Neural crest cell (in vitro differentiated cells): ENCODE measurements at places on chromosomes 16 and 17.

- H3K4me1 ChIP-seq, result peaks cover 14% of the 10 kb centered on the region
- H3K27ac ChIP-seq, result no peak overlapping the region
- H3K36me3 ChIP-seq, result no peaks in the 10 kb centered on the region
- H3K4me3 ChIP-seq, result no peak overlapping the region
These were observed 51.6 kb upstream of the LYRM9 start for GRCh38 chr17:27944546-27945332.

GRCh38 chr17:2336852-2337543, at the start of gene SGSM2:
Gene SGSM2, plus strand, starts transcription at chr17:2337501. Its CDS starts 188 bp downstream, at chr17:2337689.
- H3K27ac ChIP-seq, result peak within 1 kb of the TSS; percentile 99
- H3K36me3 ChIP-seq, result peaks cover 9% of the 10 kb centered on the region
- H3K4me3 ChIP-seq, result peak within 1 kb of the TSS; percentile 99
- peaks cover 28% of the 10 kb centered on the region for H3K4me1 ChIP-seq
- peak; percentile 67 for DNase-seq

- H3K4me3 ChIP-seq, result no peak overlapping the region
- peaks cover 7% of the 10 kb centered on the region for H3K36me3 ChIP-seq
- no peak for DNase-seq
- no peaks in the 10 kb centered on the region for H3K27me3 ChIP-seq
- H3K4me1 ChIP-seq, result peaks cover 4% of the 10 kb centered on the region
These were observed 104.5 kb downstream of the SNX29 start for GRCh38 chr16:12081048-12081404.

GRCh38 chr17:79183293-79184158, 108.9 kb downstream of the ENGASE start:
- peak; percentile 38 for DNase-seq
- H3K4me1 ChIP-seq, result peaks cover 3% of the 10 kb centered on the region
- H3K27ac ChIP-seq, result no peak overlapping the region
- H3K27me3 ChIP-seq, result peaks cover 92% of the 10 kb centered on the region

GRCh38 chr16:52496051-52496876, 50.7 kb downstream of the TOX3 start:
- no peaks in the 10 kb centered on the region for H3K27me3 ChIP-seq
- no peak for DNase-seq
- H3K36me3 ChIP-seq, result peaks cover 4% of the 10 kb centered on the region
- no peak overlapping the region for H3K27ac ChIP-seq
- peaks cover 49% of the 10 kb centered on the region for H3K4me1 ChIP-seq

- H3K27me3 ChIP-seq, result peaks cover 61% of the 10 kb centered on the region
- H3K27ac ChIP-seq, result peak overlapping the region; percentile 95
- H3K4me1 ChIP-seq, result peaks cover 41% of the 10 kb centered on the region
- DNase-seq, result no peak
- H3K4me3 ChIP-seq, result peak overlapping the region; percentile 96
These were observed 2.4 kb downstream of the ACTG1 start for GRCh38 chr17:81509972-81510784.

- H3K27me3 ChIP-seq, result no peaks in the 10 kb centered on the region
- H3K27ac ChIP-seq, result no peak overlapping the region
- DNase-seq, result no peak
- H3K36me3 ChIP-seq, result no peaks in the 10 kb centered on the region
These were observed 47.3 kb downstream of the MIS12 start for GRCh38 chr17:5533486-5534315.

DNA sequence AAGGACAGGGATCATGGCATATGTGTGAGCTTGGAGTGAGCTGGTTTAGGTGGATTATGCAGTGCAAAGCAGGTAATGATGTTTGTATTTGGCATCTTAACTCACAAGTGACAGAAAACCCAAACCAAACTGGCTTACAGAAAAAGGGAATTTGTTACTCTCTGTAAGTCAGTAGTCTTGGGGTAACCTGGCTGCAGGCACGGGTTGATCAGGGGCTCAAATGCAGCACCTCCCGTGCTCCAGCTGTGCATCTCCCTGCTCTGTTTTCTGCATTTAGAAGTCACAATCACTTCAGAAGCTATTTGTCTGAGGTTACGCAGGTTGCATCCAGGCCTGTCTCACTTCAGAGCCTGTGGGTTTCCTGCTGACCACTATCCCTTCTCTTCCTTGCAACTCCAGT, 354.3 kb downstream of the CPPED1 start:
- no peaks in the 10 kb centered on the region for H3K4me1 ChIP-seq
- DNase-seq, result no peak
- H3K27me3 ChIP-seq, result no peaks in the 10 kb centered on the region
- H3K27ac ChIP-seq, result no peak overlapping the region
- H3K4me3 ChIP-seq, result no peak overlapping the region
- H3K36me3 ChIP-seq, result no peaks in the 10 kb centered on the region

DNA sequence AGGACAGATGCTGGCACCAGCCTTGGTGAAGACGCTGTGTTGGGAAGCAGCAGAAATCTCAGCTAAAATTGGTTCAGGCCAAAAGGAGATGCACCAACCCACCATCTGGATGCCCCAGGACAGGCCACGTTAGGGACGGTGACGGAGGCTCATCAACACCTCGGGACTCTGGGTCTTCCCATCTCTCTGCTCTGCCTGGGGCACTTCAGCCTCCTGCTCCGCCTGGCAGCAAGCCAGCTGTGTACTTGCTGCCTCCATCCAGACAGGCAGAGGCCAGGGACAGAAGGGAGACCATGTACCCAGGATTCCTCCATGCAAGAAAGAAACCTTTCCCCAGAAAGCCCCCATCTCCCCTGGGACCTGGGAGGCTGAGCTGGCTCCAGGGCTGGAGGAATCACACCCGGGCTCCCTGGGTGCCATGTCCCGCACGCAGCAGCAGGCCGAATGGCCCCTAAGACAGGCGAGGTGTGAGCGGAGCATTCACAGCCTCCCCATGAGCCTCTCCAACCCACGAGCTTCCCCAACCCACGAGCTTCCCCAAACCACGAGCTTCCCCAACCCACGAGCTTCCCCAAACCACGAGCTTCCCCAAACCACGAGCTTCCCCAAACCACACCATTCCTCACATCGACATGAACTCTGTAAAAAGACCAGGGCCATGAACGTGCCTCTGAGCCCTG, 274.5 kb downstream of the C16orf95 start:
- H3K4me3 ChIP-seq, result no peak overlapping the region
- H3K27ac ChIP-seq, result no peak overlapping the region
- H3K4me1 ChIP-seq, result peaks cover 10% of the 10 kb centered on the region
- no peak for DNase-seq

DNA sequence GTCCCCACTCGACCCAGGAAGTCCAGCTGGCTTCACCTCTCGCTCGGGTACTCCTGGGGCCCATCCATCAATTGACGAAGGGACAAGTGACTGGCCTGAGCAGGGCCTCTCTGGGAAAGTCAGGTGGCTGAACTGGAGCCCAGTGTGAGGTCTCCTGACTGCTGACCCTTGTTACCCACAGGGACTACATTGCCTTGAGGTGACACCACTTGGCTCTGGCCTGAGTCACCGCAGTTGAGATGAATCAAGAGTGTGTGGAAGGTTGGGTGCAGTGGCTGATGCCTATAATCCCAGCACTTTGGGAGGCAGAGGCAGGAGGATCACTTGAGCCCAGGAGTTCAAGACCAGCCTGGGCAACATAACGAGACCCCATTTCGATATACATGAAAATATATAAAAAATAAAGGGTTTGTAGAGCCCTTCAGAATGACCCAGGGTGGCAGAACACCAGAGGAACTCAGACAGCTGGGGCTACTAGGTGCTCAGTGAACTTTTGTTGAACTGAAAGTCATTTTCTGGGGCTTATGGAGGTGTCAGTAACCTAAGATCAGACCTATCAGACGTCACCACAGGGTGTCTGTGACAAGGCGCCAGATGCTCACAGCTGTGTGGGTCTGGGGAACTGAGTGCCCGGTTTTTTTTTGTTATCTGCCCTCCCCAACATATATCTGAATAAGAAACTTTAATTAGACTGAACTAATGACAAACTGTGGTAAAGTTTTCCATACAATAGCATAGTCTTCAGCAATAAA, 14.8 kb upstream of the ZFP90 start:
- peaks cover 11% of the 10 kb centered on the region for H3K4me1 ChIP-seq
- peaks cover 3% of the 10 kb centered on the region for H3K27me3 ChIP-seq
- peaks cover 5% of the 10 kb centered on the region for H3K36me3 ChIP-seq
- no peak for DNase-seq
- no peak overlapping the region for H3K27ac ChIP-seq

DNA sequence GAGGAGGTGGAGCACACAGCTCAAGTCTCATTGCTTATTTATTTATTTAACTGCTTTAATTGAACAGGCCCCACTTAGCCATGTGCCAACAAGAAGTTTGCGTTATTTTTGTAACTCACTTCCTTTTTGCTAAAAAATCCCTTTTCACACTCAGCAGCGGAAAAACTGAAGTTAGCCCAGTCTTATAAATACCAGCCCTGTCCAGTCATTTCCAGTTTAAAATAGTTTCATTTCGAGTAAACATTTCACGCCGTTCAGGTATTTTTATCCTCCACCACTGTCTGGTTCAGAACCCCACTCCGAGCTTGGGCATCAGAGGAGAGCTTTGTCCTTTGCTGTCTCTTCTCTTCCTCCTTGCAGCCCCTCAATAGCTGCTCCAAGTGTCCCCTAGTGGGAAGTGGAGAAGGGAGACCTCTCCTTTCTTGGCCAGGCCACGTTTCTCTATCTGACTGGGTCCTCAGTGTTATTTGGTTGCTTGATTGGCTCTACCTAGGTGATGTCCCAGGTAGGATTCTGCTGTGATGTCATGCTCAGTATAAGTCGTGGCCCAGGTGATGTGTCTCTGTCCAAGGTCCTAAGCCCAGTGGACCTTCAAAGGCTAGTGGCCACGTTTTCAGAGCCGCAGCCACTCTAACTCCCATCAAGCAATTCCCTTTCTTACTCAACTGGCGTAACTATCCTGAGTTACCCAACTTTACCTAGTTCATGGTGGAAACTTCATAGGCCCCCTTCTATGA, 53.0 kb upstream of the GAS7 start:
- H3K27me3 ChIP-seq, result peaks cover 2% of the 10 kb centered on the region
- H3K27ac ChIP-seq, result peak overlapping the region; percentile 17
- no peak overlapping the region for H3K4me3 ChIP-seq
- no peaks in the 10 kb centered on the region for H3K4me1 ChIP-seq
- no peak for DNase-seq

DNA sequence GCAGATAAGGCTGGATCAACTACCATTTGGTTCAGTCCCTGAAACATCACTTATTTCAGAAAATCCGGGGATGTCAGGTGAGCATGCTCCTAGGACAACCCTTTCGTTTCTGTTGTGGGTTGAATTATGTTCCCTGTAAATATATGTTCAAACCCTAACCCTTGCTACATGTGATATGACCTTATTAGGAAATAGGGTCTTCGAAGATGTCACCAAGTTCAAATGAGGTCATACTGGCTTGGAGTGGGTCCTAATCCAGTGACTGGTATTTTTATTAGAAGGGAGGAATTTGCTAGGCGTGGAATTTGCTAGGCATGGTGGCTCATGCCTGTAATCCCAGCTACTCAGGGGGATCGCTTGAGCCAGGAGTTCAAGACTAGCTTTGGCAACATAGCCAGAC, 21.3 kb downstream of the SNX20 start:
- DNase-seq, result no peak
- H3K4me3 ChIP-seq, result no peak overlapping the region
- H3K27ac ChIP-seq, result no peak overlapping the region
- peaks cover 8% of the 10 kb centered on the region for H3K4me1 ChIP-seq
- H3K27me3 ChIP-seq, result peaks cover 2% of the 10 kb centered on the region
- no peaks in the 10 kb centered on the region for H3K36me3 ChIP-seq

DNA sequence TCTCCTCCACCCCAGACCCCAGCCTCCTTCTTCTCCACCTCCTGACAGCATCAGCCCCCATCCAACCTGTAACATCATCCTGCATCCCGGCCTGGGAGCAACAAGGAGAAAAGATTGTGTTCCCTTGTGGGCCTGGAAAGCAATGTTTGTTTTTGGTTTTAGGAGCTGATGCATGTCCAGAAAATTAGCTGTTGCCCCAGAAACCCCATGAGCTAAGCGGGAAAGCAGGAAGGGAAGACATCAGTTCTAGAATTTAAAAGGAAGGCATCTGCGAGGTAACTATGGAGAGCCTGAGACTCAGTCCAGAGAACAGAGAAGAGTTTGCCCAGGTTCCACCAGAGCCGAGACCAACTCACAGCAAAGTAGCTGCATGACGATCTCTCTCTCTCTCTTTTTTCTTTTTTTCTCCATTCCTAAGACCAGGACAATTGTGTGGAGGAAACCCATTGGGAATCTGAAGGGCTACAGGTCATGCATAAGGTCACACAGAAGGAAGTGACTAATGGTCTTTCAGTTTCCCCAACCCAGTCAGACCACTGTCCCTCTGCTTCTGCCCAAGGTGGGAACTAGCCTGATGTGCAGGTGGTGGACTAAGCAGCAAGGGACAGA, 124.4 kb downstream of the SLC39A11 start:
- no peaks in the 10 kb centered on the region for H3K36me3 ChIP-seq
- DNase-seq, result no peak
- peaks cover 41% of the 10 kb centered on the region for H3K4me1 ChIP-seq
- H3K27ac ChIP-seq, result no peak overlapping the region
- no peak overlapping the region for H3K4me3 ChIP-seq

DNA sequence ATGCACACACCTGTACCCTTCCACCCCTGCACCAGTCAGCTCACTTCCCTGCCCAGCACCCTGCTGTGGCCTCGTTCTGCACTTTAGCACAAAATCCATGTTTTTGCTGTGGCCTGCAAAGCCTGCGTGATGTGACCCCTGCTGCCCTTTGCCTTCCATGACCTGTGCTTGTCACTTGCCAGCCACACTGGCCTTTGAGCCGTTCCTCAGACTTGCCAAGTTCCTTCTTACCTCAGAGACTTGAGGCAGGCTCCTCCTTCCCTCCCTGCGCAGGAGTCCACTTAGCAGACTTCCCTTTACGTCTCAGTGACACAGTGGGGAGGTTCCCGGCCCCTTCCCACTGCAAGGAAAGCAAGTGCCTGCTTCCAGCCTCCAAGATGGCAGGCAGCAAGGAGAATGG, 134.7 kb downstream of the SNX29 start:
- H3K27ac ChIP-seq, result peak overlapping the region; percentile 78
- H3K27me3 ChIP-seq, result peaks cover 32% of the 10 kb centered on the region

- DNase-seq, result no peak
- peaks cover 57% of the 10 kb centered on the region for H3K4me1 ChIP-seq
These were observed 9.9 kb upstream of the SOX9 start for GRCh38 chr17:72110942-72111318.

GRCh38 chr16:64522548-64522947, 599.3 kb downstream of the CDH11 start:
- H3K27me3 ChIP-seq, result no peaks in the 10 kb centered on the region
- no peaks in the 10 kb centered on the region for H3K4me1 ChIP-seq
- H3K36me3 ChIP-seq, result no peaks in the 10 kb centered on the region
- H3K27ac ChIP-seq, result no peak overlapping the region

- H3K4me1 ChIP-seq, result peaks cover 6% of the 10 kb centered on the region
- peaks cover 35% of the 10 kb centered on the region for H3K27me3 ChIP-seq
- DNase-seq, result peak; percentile 82
- peak within 1 kb of the TSS; percentile 93 for H3K27ac ChIP-seq
These were observed at the start of gene SOCS1 for GRCh38 chr16:11255737-11256660. Gene SOCS1, minus strand, starts transcription at chr16:11256204. Its CDS starts 726 bp downstream, at chr16:11255478.

DNA sequence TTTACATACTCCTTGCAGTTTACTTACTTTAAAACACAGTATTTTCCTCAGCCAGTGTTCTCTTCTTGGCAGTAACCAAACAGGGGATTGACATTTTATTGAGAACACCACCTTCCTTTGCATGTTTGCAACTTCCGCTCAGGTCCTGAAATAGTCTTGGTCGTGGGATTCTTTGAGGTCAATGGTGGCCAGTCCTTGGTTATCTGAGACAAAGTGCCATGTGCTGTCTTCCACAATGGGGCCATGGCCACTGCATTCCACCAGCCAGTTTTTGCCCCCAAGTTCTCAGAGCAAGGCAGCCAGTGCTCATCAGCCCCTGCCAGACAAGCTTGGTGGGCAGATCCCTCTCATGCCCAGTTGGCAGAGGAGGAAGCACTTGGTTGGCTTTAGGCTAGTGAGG, 22.9 kb downstream of the CMTM4 start:
- H3K4me1 ChIP-seq, result no peaks in the 10 kb centered on the region
- H3K27ac ChIP-seq, result no peak overlapping the region
- DNase-seq, result no peak
- H3K36me3 ChIP-seq, result no peaks in the 10 kb centered on the region
- no peak overlapping the region for H3K4me3 ChIP-seq
